ENCODE measurements at places on chromosomes 6 and 20.
A peak's percentile ranks its signal among the peaks of the same experiment; 100 is the strongest.

GRCh38 chr6:34349211-34349610 is 43.3 kb downstream of the NUDT3 start:
- DNase-seq, result no peak

DNA sequence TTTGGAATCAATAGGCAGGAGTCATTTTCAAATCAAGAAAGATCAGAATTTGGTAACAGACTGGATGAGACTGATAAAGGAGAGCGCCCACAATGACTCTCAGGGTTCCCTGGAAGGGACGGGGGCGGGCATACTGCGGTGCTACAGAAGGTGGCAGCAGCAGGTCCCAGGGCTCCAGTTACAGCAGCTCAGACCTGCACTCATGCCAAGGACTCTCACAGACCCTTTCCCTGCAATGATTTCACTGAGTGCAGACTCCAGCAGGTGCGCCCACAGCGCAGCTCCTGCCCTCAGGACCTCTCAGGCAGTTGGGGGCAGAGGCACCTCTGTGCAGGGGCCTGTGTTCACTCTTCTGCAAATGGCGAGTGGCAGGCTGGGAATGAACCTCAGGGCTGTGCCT is 359.8 kb downstream of the ZFAND3 start:
- no peak for DNase-seq

GRCh38 chr6:158631678-158632537 is 12.6 kb downstream of the DYNLT1 start:
- DNase-seq, result peak; percentile 64

DNA sequence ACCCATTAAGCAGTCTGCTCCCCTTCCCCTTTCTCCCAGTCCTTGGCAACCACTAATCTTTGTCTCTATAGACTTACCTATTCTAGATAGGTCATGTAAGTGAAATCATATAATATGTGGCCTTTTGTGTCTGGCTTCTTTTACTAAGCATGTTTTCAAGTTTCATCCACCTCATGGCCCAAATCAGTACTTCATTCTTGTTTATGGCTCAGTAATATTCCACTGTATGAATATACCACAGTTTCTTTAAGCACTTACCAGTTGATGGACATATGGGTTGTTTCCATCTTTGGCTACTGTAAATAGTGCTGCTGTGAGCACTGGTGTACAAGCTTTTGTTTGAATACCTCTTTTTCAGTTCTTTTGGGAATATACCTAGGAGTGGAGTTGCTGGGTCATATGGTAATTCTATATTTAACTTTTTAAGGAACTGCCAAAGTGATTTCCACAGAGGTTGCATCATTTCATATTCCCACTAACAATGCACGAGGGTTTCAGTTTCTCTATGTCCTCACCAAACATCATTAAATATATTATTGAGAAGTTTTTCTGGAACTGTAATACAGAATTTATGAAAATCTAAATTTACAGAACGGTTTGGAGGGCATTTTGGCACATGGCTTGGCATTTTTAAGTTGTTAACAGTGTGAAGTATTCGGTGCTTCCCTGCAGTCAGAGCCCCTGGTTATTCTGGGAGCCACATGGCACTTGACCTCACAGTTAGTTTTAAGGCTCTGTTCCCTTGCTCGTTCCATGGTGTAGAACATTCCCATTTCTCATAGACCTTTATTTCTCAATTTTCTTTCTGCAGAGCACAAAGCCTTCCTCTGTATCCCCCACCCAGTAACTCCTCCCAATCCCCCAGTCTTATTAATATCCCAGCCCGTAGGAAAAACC is 27.0 kb upstream of the DTNBP1 start:
- DNase-seq, result no peak

GRCh38 chr20:771741-772464 is 3.6 kb upstream of the SLC52A3 start:
- DNase-seq, result no peak

DNA sequence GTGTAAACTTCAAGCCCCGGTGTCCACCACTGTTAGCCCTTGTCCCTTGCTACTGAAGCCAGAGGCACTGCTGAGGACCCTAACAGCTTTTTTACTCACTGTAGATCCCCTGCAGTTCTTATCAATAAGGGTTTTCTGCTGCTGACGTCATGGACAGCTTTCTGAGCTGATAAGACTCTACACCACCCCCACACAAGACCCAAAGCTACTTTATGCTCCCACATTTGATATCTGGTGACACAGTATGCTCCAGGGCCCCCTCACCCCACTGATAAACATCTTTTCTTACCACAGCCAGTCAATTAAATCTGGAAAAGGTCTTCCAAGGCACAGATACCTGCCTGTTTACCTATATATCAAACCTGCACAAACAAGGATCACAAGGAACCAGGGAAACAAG is 65.3 kb downstream of the NUS1 start:
- DNase-seq, result no peak

- peak; percentile 51 for DNase-seq
Observed at GRCh38 chr6:136351518-136352110, 62.0 kb upstream of the BCLAF1 start.

GRCh38 chr6:14333556-14334305 is 216.2 kb downstream of the CD83 start:
- no peak for DNase-seq

- peak; percentile 22 for DNase-seq
Observed at GRCh38 chr6:143271024-143271423, 179.5 kb downstream of the ADAT2 start.

DNA sequence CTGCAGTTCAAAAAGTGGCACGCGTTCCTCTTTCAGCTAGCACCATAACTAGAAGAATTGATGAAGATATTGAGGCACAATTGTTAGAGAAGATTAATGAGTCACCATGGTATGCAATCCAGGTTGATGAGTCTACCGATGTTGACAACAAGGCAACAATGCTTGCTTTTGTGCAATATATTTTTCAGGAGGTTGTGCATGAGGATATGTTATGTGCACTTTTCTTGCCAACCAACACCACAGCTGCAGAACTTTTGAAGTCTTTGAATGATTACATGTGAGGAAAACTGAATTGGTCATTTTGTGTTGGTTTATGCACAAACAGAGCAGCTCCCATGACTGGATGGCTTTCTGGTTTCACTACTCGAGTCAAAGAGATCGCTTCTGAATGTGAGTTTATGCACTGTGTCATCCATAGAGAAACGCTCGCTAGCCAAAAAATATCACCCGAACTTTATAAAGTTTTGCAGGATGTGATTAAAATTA is 129.3 kb upstream of the SLC24A3 start:
- DNase-seq, result no peak

- no peak for DNase-seq
Observed at GRCh38 chr6:90413867-90414266, 117.2 kb upstream of the BACH2 start.

- no peak for DNase-seq
Observed at GRCh38 chr6:134416418-134417154, 98.7 kb upstream of the SGK1 start.

GRCh38 chr6:70312165-70312745 is 9.4 kb upstream of the COL9A1 start:
- DNase-seq, result no peak

- DNase-seq, result no peak
Observed at GRCh38 chr6:167546611-167547327, 221.9 kb downstream of the TTLL2 start.

DNA sequence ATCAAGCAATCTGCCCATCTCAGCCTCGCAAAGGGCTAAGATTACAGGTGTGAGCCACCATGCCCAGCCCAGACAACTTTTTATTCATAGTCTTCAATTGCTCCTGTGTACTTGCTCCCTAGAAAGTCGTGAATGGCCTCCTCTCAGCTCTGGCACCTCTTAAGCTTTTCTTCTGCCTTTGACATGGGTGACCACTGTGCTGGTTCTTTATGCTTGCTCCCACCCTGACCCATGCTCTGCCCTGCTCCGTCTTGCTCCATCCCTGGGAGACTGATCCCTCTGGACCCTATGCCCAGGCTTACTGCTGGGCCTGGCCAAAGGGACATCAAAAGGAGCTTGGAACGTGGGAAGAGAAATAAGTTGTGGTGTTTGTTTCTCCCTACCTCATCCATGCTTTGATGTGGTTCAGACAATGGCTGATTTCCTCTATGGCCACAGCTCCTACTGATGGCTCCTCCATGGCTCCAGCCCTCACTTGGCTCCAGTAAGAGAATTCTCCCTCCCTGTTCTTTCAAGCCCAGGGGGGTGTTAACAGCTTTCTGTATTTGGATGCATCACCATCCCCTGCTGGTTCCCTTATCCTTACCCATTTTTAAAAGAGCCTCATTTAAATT is 7.7 kb upstream of the TREM2 start:
- DNase-seq, result no peak

GRCh38 chr6:37785002-37785662 is 34.4 kb upstream of the ZFAND3 start:
- DNase-seq, result no peak

DNA sequence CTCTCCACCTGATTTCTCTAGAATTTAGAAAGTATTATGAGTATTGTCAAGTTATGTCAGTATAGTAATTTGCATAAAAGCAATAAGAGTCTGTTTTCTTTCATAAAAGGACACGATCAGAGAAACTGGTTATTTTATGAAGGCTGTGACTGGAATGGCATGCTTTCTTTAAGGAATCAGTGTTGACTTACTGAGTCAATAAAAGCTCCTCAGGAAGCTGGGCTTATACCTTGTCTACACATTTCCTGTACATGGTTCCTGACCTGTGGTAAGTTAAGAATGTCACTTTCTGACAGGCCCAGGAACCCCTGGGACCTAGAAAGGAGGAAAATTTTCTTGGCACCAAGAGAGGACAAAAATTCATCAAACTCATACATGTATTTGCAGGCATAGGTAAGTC is 1224.0 kb upstream of the ADGRB3 start:
- DNase-seq, result no peak

DNA sequence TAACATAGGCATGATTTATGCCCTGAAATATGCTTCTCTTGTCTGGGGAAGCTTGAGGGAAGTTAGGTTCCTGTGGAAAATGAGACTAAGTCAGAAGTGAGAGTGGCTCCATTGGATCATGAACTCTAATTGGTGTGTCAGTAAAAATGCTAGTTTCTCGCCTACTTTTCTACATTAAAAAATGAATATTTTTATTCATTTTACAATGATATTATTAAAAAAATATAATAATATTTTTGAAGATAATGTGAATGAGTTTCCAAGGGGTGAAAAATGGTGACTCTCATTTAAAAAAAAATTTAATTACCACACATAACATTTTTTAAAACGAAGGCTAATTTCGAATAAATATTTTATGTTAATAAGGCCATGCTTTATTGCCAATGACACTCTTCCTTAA is 84.2 kb downstream of the HIVEP1 start:
- DNase-seq, result no peak

DNA sequence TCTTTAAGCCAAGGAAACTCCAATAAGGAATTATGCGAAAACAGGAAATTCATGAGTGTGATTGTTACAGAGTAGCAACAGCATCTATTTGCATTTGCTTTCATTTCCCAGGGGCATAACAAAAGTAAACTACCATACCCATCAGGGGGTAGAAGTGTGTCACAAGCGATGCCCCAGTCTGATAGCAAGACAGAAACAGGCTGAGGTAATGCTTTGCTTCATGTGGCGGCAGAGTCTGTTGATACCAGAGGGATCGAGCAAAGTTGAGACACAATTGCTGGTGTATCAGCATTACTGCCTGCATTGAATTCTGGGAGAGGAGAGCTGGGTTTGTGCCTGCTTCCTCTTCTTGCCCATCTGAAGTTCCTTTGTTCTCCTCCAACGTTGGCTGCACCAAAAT is 51.2 kb upstream of the LYRM2 start:
- DNase-seq, result peak; percentile 7

GRCh38 chr6:157096522-157096921 is 226.8 kb downstream of the TMEM242 start:
- no peak for DNase-seq

DNA sequence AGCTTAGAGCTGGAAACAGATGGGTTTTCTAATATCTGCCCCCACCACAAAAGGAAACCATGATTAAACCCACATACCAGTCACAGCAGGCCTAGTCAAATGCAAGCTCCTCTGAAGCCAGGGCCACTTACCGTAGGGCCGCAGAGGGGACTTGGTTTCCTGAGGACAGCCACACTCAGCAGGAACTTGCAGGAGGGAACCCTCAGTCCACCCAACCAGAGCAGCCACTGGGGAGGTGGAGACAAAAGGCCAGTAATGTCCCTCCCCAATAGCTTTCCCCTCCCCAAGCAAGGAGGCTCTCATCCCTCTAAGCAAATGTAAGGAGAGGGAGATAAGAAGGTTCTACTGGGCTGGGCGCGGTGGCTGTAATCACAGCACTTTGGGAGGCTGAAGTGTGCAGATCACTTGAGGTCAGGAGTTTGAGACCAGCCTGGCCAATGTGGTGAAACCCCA is 384.4 kb upstream of the JARID2 start:
- DNase-seq, result no peak

DNA sequence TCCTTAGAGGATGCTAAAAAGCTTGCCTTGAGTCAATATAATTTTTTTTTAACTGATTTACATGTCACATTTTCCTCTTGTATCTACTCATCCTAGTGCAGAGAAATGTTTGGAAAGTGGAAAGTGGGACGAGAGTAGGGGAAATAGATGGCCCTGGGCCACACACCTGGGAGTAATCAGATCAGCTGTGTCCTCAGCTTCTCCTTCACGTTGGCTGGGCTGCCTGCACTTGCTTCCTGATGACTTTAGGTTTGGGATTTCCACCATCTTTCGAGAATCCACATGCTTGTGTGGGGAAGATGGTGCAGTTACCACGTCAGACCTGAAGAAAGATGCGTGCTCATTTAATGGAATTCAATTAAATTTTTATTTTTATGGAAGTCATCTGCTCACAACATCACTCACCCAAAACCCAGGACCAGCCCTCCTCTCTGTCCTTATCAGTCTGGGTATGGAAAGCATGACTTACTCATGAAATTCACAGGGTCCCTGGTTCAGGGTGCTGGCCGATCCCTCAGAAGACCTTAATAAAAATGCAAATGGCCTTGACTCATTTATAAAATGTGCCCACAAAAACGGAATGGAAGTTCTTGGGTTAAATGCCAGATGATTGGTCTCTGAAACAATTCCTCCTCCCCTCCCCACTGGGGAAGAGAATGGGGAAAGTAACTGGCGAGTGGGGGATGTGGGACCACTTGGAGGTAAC is 74.5 kb upstream of the TIAM2 start:
- DNase-seq, result no peak

DNA sequence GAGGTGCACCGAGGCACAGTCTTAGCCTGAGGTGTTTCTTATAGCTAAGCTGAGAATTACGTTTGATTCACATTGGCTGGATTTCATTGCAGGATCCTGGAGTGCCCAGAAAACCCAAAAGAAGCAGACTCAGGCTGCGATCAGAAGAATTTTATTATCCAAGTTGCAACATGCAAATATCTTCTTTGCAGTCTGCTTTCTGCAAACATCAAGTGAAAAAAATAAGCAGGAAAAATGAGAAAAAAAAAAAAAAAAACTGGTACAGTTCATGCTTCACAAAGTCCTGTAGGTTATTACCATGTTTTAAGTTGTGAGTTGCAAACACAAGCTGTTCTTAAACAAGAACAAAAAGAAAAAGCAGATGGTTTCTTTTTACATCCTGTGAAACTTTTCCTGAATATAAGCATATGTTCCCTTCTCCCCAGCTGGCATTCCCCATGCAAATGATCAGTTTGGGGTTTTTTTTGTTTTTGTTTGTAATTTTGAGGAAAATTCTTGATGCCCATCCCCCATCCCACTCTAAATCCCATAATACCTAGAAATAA is 349.0 kb downstream of the CBLN4 start:
- DNase-seq, result no peak
